ENCODE measurements at places on chromosomes 2 and 18.

GRCh38 chr2:174059178-174059883, 94.2 kb upstream of the SP3 start:
- DNase-seq: no peak

GRCh38 chr2:33093283-33093993, 146.7 kb downstream of the LTBP1 start:
- DNase-seq: no peak

- DNase-seq: no peak
These were observed 165.0 kb downstream of the PLCL1 start for GRCh38 chr2:197969391-197969893.

- DNase-seq: no peak
These were observed 97.9 kb upstream of the NOL4 start for GRCh38 chr18:34322365-34323289.

- DNase-seq: no peak
These were observed 25.7 kb downstream of the MEX3C start for GRCh38 chr18:51171625-51172259.

DNA sequence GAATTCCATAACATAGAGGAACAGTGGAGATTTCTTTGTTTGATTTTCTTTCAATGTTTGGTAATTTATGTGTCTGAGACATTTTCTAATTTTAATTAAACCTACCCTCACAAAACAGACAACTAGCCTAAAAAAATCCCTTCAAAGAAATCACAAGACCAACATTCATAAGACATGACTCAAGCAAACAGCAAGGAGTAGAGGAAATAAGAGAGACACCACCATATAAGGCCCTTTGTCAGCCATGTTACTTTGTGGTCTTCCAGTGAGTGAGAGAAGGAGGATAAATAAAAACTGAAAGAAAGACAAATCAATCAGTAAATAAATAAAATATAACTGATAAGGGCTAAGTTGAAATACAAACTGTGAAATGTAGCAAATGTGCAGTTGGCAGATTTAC, 830.8 kb upstream of the SLC39A10 start:
- DNase-seq: no peak

GRCh38 chr2:67790622-67791021, 272.2 kb downstream of the C1D start:
- DNase-seq: no peak

Measured in activated CD8-positive, alpha-beta memory T cell treated with anti-CD3 and anti-CD28 coated beads for 1 hour (primary cell).